ENCODE measurements at places on chromosomes 3 and 15. TPM values are rescaled to one million over a fixed set of nuclear protein-coding genes. Genes with fewer than 3 reads are reported as not detected.

TM4SF1 gene
- 1,541 TPM for total RNA-seq

ATR gene
- total RNA-seq: 14.2 TPM

ITIH1 gene
- total RNA-seq: 0.16 TPM

GNB4 gene
- total RNA-seq: 35.1 TPM

SERINC4 gene
- total RNA-seq: not detected

ADAMTS7 gene
- total RNA-seq: 11.2 TPM

SCAANT1 gene
- not detected for total RNA-seq

SOX2 gene
- not detected for total RNA-seq

CCDC191 gene
- 1.3 TPM for total RNA-seq

CIP2A gene
- 19.6 TPM for total RNA-seq

LRRC2 gene
- under 0.01 TPM for total RNA-seq

IGF1R gene
- 90.9 TPM for total RNA-seq

CCDC54 gene
- total RNA-seq: not detected

PLSCR2 gene
- 0.31 TPM for total RNA-seq

KLHL6 gene
- total RNA-seq: 6.9 TPM

SCAMP5 gene
- total RNA-seq: 5.9 TPM

MAN2C1 gene
- total RNA-seq: 92.8 TPM

SPESP1 gene
- 2.8 TPM for total RNA-seq

LSAMP gene
- total RNA-seq: not detected

STAG1 gene
- 31.6 TPM for total RNA-seq
